Activated CD4-positive, alpha-beta T cell treated with anti-CD3 and anti-CD28 coated beads, Interleukin-2, Interleukin-6, amounts not matched to agents 100 ng/mL and 50 ng/mL, durations not matched to agents 16 hours and 8 hours (primary cell): ENCODE measurements at places on chromosomes 16 and 17.

GRCh38 chr17:62626719-62627218, 701 bp upstream of the MRC2 start:
- DNase-seq = peak; percentile 27

- no peak for DNase-seq
Observed at GRCh38 chr17:20191056-20191455, 181.9 kb downstream of the SPECC1 start.

- no peak for DNase-seq
Observed at GRCh38 chr16:19393226-19394111, 24.2 kb upstream of the TMC5 start.

DNA sequence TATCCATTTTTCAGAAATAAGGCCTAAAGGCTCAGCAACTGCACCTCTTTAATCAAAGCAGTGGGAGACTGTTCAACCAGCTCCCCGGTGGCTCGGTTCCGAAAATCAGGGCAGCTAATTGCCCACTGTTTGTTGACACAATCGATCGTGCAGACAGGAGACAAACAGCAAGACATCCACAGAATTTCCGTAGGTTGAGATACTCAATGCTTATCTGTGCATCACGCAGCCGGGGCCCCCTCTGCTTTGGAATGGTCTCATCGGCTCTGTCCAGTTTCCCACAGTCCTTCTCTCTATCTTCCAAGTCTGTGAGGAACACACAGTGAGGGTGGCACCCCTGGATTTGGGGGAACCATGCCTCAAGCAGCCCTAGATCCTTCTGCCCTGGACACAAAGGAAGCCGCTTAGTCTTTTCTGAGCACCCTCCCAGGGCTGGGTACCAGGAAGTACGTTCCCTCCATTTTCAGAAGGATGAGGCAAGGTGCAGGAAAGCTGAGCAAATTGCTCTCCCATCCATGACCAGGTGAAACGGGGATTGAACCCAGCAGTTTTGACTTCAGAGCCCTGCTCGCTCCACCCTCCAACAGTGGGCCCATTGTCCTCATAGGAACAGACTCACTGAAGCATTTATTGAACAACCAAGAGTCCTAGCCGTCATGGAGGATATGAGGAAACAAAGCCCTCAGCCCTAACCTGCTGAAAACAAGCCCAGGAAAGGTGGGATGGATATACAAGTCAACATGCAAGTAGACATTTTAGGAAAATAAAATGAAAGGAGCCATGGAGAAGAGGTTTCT, 70.7 kb downstream of the C16orf95 start:
- DNase-seq = no peak

DNA sequence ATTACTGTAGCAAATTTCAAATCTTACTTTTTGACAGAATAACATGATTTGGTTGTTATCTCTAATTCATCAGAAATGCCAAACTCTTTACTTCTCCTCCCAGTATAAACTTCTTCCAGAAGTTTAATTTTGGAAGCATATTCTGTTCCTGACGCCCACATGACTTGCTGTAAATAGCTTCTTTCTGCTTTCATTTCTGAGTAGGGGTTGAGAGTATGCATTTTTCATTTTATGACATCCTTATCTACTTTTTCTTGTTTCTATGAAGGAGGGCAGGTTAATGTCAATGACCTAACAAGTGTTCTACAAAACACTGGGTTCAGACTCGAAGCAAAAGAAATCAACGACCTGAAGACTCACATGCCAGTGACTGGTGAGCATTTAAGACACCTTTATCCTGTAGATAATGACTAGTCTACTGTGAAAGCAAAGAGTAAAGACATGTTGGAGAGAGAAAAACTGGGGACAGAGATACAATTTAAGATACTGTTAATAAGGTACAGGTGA, 36.5 kb upstream of the EFCAB3 start:
- DNase-seq = no peak

- DNase-seq = no peak
Observed at GRCh38 chr17:61467416-61468262, 15.4 kb downstream of the TBX4 start.
